Cardiac septum (tissue), 1 donor: ENCODE measurements at places on chromosomes 2 and 18.
A peak's percentile ranks its signal among the peaks of the same experiment; 100 is the strongest.

GRCh38 chr2:30226144-30227032 is 4.9 kb upstream of the LBH start:
- no peak for DNase-seq

- no peak for DNase-seq
Measured at GRCh38 chr2:152440049-152440448, 105.1 kb downstream of the FMNL2 start.

DNA sequence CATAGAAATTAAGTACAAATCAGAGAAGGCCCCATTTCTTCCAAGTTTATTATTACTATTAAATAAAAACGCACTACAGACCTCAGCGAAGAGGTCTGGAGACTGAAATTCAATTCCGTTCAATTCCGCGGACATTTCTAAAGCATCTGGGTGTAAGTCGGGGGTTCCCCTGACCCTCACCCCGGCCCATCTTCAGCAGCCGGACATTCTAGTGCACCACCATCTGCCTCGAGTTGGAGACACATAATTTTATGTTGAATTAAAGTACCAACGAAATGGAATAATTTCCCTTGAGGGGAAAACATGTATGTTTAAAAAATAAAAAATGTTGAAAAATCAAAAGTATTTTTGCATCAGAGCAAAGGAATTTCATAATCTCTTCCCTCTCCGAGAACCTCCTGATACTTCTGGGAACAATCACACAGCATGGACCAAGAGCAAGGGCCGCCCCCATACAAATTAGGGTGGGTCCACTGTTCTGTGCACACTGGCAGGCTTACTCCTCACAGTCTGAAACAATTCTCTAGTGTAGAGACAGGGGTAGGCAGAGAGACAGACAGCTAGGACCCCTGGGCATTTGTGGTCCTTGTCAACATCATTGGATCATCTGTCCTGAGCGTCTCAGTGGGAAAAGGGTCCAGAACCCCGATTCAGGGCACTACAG is 29.3 kb downstream of the MBP start:
- no peak for DNase-seq

- peak; percentile 46 for DNase-seq
Measured at GRCh38 chr2:129910446-129911362, 68.8 kb upstream of the RAB6C start.

- no peak for DNase-seq
Measured at GRCh38 chr2:158006961-158007719, 94.5 kb upstream of the UPP2 start.

- DNase-seq, result no peak
Measured at GRCh38 chr18:50285631-50286321, 1.7 kb downstream of the CXXC1 start.

GRCh38 chr18:49802623-49803022 is 10.7 kb downstream of the ACAA2 start:
- no peak for DNase-seq

- DNase-seq, result no peak
Measured at GRCh38 chr2:15313657-15314056, 247.5 kb downstream of the NBAS start.

GRCh38 chr2:31258351-31258750 is 24.4 kb downstream of the EHD3 start:
- no peak for DNase-seq

- no peak for DNase-seq
Measured at GRCh38 chr18:3726238-3726951, 276.4 kb downstream of the TGIF1 start.

DNA sequence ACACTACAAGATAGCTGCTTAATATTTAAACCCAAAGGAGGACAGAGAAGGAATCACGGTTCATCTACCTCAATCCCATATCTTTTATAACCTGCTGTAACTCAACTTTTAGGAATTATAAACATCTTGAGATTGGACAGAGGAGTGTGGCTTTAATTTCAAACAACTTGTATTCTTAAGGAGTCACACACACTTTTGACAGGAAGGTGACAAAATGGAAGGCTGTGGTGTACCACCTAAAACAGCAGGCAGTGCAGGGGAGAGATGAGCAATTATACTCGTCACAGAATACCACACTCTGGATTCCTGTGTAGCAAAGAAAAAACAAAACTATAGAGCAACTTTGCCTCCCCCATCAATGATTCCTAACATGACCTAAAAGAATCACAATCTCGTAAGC is 194.8 kb downstream of the ZEB2 start:
- no peak for DNase-seq

DNA sequence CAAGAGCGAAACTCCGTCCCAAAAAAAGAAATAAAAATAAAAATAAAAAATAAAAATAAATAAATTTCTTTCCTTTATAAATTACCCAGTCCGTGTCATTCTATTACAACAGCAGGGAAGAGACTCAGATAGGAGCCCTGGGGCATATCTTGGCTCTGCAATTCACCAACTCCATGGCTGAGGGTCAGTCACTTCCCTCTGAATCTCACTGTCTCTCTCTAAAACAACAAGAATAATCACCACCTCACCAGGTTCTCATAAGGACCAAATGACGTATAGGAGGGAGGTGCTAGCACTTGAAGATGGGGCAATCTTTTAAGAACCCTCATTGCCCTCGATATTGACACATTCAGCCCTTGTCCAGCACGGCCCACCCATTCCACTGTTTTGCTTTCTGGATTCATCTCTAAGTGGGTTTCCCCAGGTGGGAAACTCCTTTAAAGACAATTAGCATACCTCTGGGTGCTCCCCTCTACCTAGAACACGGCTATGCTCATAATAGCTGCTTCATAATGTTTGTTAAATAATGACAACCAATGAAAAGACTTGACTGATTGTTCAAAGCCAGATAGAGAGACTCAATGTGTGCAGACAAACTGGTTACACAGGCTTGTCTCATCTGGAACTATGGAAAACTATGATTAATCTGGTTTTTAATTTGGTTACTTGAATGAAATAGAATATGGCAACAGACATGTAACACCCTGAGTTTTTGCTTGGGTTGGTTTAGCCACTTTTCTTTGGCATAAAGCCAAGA is 15.1 kb downstream of the MYCN start:
- peak; percentile 43 for DNase-seq

GRCh38 chr2:59019566-59020159 is 778.5 kb upstream of the FANCL start:
- no peak for DNase-seq

DNA sequence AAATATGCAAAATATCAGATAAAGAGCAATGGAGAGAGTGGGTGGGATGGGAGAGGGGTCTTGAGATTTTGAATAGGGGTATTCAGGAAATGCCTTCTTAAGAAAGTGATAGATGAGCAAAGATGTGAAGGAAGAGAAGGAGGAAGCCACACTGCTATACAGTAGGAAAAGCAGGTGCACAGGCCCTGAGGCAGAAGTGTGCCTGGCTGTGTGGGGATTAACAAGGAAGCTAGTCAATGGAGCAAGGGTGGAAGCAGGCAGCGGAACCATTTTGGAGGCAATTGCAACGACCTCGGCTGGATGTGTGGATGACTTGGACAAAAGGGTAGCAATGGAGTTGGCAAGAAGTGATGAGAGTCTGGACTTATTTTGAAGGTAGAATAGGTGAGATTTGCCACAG is 11.0 kb upstream of the CNGA3 start:
- DNase-seq, result no peak

DNA sequence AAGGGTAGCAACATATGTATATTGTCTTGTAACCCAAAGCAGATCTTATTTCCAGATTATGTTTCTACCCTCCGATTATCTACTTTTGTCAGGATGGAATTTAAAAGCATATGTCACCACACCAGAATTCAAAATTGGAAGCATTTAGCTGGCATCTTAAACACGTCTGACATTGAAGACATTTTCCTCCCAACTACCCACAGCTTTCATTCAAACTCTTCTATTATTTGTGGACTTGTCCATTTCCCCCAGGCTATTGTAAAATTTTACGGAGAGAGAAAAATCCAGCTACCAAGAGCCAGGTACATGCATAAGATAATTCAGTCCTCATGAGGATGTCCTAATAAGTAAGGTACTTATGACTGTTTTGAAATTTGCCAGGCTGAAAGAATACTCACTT is 659.3 kb downstream of the LRRTM4 start:
- DNase-seq, result no peak

- no peak for DNase-seq
Measured at GRCh38 chr2:154233231-154233630, 361.5 kb downstream of the GALNT13 start.

DNA sequence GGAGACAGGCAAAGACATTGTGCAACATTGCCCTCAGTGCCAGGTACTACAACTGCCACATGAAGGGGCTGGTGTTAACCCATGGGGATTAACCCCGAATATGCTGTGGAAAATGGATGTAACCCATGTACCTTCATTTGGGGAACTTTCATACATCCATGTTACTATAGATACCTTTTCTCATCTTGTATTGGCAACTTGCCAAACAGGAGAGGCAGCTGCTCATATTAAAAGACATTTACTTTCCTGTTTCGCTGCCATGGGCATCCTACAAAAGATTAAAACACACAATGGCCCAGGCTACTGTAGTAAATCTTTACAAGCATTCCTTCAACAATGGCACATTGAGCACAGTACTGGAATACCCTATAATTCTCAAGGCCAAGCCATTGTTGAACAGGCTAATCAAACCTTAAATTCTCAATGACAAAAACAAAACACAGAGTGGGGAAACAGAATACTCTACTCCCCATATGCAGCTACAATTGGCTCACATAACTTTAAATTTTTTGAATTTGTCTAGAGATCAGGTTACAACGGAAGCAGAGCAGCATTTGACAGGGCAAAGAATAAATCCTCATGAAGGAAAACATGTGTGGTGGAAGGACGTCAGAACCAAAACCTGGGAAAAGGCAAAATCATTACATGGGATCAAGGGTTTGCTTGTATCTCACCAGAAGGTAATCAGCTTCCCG is 1723.5 kb upstream of the LRRTM1 start:
- DNase-seq, result no peak

GRCh38 chr18:3153107-3153704 is 66.6 kb downstream of the MYOM1 start:
- no peak for DNase-seq

DNA sequence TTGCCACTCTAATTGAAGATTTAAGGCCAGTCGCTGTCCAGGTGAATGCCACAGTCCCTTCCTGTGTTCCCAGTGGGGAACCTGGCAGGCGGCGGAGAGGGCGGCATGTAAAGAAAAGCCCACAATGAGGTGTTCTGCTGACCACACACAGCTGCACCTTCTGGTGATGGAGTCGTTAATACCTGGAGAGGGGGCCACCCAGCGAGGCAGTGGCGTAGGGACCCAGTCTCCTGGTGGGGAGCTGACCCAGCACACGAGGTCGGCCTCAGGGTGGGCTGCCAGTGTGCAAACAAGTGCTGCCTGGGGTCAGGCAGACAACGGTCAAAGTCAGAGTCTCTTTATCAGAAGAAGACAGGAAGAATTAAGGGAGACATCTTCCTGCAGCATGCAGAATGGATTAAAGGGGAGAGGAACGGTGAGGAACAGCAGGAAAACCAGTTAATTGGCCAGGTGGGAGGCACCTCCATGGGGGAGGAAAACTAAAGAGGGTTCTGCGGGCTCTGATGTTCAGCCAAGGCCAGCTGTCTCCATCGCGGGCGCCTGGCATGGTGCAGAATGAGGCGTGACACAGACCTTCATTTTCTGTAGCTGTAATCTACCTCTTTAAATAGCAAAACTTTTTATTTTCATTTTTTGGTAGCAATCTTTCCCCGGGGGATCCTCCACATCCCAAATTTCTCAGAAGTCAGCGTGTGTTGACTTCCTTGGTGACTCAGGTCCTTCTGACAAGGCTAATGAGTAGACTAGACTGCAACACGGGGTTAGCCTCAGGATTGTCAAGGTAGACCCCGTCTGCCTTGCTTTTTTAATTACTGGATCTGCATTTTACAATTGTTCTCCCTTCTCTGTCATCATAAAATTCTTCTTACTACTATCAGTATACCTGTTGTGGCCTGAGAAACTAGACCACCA is 78.3 kb downstream of the SMAD7 start:
- no peak for DNase-seq

- no peak for DNase-seq
Measured at GRCh38 chr2:106175086-106175850, 18.8 kb downstream of the UXS1 start.

GRCh38 chr2:180728928-180729559 is 251.4 kb upstream of the UBE2E3 start:
- no peak for DNase-seq

- no peak for DNase-seq
Measured at GRCh38 chr2:191150230-191150599, 579 bp downstream of the STAT4 start.

- DNase-seq, result no peak
Measured at GRCh38 chr2:191190861-191191552, 40.2 kb upstream of the STAT4 start.

GRCh38 chr2:2904721-2905350 is 472.8 kb downstream of the EIPR1 start:
- DNase-seq, result no peak

- no peak for DNase-seq
Measured at GRCh38 chr18:46196627-46197243, 92.5 kb downstream of the HAUS1 start.

- DNase-seq, result peak; percentile 54
Measured at GRCh38 chr2:105772362-105772761, 27.6 kb downstream of the NCK2 start.

DNA sequence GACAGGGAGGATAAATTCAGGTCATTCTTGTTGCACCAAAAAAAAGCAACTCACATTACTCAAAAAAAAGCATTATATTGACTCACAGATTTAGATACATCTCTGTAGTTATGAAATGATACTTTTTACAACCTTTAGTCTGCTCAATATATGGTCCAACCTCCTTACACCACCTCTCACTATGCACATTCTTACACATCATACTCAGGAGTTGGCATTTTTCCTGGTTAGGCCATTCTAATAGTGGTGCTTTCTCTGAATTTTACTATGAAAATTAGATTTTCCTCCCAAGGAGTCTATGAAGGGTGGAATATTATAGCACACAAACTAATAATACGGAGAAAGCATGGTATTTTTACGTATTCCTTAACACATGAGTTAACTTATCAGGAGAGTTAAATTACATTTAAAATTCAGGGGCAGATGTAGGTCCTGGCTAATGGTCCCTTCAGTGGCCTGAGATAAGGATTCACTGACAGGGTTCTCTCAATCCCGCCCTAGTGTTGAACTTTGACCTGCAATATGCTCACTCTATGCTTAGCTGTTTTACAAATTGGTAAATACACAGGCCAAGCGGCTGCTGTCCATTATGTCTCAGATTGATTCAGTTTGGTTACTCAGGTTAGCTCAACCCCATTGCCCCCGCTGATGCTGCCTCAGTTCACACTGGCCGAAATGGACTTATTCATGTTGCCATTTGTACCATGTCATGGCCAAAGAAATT is 153.6 kb downstream of the NCKAP5 start:
- no peak for DNase-seq

- no peak for DNase-seq
Measured at GRCh38 chr2:172285010-172285621, 142.3 kb upstream of the ITGA6 start.

GRCh38 chr2:201698588-201699226 is at the start of gene MPP4:
MPP4 (minus strand) TSS chr2:201698644; CDS start chr2:201693954, 4,690 bp downstream.
- DNase-seq, result no peak
